ENCODE measurements at places on chromosomes 11 and 22.

GRCh38 chr22:44242946-44243724 is 62.4 kb downstream of the PARVG start:
- no peak for DNase-seq

GRCh38 chr22:38298312-38299005 is 18.8 kb downstream of the CSNK1E start:
- DNase-seq, result no peak

- no peak for DNase-seq
Measured at GRCh38 chr22:48179571-48180546, 1417.4 kb downstream of the TBC1D22A start.

DNA sequence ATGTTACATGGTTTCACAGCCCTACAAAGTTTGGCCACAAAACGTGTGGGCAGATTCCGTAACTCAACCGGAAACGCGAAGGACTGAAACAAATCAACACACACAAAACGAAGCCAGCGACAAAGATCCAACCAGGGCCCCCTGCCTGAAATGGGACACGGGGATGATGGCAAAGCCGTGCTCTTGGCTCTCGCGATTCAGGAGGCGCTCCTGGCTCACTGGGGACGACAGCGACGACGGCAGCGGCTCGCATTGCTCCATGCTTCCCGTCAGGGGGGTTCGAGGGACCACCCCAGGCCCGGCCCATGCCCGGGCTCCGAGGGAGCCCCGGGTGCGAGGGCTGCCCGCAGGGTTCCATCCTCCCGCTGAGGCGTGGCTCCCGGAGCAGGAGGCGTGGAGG is 4786.8 kb upstream of the OR11H1 start:
- no peak for DNase-seq

GRCh38 chr11:73139476-73140198 is 2.5 kb downstream of the FCHSD2 start:
- DNase-seq, result no peak

DNA sequence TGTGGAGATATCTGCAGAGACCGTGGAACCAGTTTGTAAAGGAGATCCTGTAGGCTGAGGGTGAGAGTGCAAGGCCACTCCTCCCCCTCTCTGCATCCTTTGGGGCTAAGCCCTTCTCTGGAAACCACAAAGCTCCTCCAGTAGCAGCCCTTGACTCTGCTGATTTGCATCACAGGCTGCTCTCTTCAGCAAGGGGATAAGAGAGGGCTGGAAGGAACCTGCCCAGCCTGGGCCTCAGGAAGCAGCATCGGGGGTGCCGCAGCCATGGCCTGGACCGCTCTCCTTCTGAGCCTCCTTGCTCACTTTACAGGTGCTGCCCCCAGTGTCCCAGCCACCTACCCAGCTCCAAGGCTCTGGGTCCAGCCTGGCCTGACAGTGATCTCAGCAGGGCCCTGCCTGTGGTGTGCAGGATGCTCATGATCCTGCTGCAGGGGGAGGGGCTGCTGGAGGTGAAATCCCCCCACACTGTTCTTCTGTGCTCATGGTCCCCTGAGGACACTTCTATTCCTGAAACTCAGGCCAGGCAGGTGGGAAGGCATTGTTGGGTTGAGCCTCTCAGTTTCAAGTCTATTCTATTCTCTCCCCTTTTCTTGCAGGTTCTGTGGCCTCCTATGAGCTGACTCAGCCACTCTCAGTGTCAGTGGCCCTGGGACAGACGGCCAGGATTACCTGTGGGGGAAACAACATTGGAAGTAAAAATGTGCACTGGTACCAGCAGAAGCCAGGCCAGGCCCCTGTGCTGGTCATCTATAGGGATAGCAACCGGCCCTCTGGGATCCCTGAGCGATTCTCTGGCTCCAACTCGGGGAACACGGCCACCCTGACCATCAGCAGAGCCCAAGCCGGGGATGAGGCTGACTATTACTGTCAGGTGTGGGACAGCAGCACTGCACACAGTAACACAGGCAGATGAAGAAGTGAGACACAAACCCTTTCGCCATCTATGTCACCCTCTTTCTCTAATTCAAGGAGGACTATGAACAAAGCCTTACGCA is 68.5 kb upstream of the IGLL5 start:
- DNase-seq, result no peak

- DNase-seq, result no peak
Measured at GRCh38 chr11:69530278-69531070, 49.0 kb downstream of the LINC01488 start.

- DNase-seq, result peak; percentile 69
Measured at GRCh38 chr11:75547617-75548058, 14.4 kb upstream of the SERPINH1 start.

DNA sequence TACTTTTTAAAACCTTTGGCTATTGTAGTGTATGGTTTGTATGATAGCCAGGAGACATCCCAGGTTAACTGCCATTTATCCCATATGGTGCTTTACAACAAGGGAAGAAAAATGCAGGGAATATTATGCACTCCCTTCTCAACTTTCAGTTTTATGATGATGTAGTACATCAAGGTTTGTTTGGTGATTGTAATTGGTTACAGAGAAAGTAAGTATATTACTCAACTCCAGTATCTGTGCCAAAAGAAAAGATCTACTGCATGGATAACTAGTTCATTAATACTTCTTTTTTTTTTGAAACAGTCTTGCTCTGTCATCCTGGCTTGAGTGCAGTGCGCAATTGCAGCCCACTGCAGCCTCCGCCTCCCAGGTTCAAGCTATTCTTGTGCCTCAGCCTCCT is 65.3 kb downstream of the BCL2L13 start:
- DNase-seq, result no peak

DNA sequence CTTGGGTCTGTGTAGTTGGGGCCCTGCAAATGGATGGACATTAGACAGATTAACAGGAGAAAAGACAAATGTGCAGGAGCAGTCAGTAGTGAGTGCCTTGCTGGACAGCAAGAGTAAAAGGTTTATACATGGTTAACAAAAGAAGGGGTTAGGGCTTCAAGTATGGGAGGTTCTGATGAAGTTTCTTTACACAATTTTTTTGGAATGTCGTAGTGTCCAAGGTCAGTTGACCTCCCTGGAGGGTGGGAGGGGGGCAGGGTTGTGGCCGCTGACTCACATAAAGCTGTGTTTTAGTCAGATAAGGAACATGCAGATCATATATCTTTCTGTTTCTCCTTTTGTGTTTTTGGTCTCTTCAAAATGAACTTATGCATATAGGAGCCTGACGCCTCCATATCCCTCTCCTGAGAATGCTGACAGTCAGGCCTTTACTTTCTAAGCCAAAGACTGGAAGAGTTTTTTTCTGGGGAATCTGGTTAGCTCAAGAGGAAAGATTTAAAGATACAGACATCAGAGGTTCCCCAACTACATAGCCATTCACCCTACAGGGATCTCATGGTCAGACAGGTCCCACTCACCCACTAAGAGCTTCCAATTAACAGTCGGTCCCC is 134.3 kb downstream of the NECTIN1 start:
- DNase-seq, result no peak

GRCh38 chr11:16758382-16759024 is 20.1 kb downstream of the C11orf58 start:
- no peak for DNase-seq

DNA sequence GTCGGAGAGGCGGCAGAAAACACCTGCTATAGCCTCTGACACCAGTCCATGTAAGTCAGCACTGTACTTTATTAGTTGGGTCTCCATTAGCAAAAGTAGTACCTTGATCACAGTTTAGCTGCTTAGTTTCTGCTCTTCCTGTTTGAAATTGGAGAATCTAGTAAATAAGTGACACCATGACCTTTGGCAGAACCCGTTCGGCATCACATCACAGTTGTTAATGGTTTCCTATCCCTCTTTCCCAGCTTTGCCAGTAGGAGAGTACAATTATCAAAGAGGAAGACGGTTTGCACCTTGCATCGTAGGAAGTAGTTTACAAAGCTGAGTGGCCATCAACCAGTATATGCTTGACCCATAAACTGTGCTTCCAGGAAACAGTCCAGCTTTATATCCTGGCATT is 101.8 kb downstream of the TRIM44 start:
- no peak for DNase-seq

DNA sequence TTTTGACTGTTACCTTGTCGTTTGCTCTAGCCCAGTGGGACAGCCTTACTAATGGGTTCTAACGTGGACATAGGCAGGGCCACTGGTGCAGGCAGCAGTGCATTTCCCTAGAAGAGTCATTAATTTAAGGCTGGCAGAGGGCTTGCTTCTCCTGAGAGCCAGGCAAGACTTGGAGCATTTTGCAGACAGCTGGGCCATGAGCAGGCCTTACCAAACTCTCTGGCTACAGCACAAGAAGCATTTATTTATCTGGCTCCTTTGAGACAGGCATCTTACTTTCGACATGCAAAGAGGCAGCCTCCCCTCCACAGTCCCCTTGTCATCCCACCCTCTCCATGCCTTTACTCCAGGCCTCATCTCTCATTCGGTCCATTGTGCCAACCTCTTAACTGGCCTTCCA is 139.9 kb downstream of the CSNK2A3 start:
- DNase-seq, result no peak

- DNase-seq, result no peak
Measured at GRCh38 chr11:72670041-72670440, 4.2 kb downstream of the PDE2A start.

DNA sequence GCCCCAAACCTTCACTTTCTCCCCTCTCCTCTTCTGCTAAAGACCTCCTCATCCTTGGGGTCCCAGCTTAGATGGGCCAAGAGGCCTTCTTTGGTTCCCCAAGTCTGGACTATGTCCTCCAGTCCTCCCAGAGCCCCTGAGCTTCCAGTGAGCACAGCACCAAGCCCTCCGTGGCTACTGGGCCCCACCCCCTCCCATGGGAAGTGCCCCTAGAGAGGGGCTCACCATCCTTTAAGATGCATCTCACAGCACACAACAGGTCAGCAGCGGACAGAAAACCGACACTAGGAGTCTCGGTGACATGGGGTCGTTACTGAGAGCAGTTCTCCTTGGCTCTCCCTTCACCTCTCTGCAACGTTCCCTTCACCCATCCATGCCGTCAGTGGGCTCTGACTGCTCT is 2.7 kb downstream of the LRRC32 start:
- no peak for DNase-seq

GRCh38 chr11:8342821-8343681 is 79.4 kb upstream of the LMO1 start:
- DNase-seq, result no peak

- no peak for DNase-seq
Measured at GRCh38 chr11:111357150-111358037, 21.7 kb downstream of the POU2AF1 start.

- DNase-seq, result peak; percentile 69
Measured at GRCh38 chr22:28027453-28028448, 108.7 kb upstream of the PITPNB start.

- no peak for DNase-seq
Measured at GRCh38 chr11:8937159-8937558, 4.4 kb upstream of the C11orf16 start.

DNA sequence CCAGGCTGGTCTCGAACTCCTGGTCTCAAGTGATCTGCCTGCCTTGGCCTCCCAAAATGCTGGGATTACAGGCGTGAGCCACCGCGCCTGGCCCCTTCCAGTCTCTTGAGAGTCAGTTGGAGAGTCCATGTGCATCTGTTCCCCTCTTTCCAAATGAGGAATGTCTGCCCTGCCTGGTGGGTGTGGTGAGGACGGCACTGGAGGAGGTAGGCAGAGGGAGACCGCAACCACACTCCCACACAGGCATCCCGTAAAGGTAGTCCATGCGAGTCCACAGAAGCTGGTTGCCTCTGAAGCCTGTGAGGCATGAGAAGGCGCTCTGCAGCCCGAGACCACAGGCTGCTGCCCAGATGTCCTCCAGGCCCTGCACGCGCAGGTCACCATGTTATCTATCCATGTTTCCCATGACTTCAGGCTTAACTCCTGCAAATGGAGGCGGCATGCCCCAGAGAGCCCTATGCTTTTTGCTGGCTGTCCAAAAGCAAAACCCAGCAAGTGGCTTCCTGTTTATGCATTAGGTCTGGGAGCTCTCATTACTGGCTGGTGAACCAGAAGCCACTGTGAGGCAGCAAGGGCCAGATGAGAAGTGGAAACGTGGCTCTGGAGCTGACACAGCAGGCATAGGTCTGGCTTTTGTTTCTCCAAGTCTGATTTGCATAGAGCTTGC is 43.4 kb downstream of the GRIK4 start:
- DNase-seq, result peak; percentile 39

DNA sequence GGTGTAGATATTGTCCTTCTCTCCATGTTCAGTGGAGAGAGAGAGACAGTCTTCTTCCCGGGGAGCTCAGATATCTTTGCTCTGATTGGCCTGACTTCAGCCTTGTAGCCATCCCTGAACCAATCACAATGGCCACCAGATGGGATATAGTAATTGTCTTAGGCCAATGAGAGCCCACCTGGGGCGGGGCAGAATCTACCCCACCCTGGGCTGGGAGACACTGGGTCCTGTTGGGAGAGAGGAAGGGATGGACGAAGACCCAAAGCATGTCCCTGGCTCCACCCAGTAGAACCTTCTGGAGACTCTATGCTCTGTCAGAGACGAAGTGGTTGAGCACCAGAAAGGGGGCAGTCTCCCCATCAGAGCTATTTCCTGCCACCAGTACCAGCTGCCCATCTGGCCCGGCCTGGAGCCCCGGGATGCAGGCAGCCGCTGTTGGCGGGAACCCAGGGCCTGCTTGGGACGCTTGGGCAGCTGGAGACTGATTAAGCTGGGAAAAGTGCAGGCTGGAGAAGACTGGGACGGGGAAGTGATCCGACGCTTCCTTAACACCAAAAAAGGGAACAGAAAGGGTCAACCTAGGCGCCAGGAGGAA is 31.6 kb upstream of the CBX7 start:
- DNase-seq, result no peak

DNA sequence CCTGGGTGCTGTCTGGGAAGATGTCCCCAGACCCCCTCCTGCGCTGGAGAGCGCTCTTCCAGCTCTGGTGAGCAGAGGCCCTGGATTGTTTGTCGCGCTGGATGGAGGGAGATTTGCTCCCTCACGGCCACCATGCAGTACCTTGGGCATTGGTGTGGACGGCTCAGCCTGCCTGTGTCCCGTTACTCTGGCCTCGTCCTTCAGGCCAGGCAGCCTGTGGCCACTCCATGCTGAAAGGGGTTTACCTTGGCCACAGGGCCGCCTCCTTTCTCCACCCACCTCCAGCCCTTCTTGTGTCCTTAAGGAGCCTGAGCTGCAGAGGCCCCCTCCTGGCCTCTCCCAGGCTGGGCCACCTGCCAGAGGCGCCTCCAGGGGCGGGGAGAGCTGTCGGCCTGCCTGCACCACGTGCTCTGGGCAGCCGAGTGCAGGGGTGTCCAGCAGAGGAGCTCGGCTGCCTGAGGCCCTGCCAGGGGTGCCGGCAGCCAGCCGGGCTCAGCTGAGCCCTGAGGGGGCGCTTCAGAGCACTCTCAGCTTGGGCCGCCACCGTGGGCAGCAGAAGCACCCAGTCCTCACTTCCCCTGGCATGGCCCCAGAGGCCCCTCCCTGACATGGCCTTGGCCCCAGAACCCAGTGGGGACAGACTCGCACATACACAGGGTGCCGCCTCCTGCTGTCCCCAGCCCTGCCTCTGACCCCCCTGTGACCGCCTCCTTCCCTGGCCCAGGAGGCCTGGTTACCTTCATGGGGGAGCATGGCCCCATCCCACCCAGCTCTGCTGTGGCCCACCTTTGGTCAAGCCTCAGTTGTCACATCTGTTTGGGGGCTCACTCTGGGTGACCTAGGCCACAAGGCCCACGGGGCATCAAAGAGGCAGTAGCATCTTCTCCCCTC is 3.4 kb downstream of the CCND1 start:
- DNase-seq, result peak; percentile 71

- DNase-seq, result peak; percentile 97
Measured at GRCh38 chr11:106077609-106078455, at the start of gene AASDHPPT. Gene AASDHPPT, plus strand, starts transcription at chr11:106077662. Its CDS starts 49 bp downstream, at chr11:106077711.
